ENCODE measurements at places on chromosomes 5 and 9. TPM values are rescaled to one million over a fixed set of nuclear protein-coding genes. Genes with fewer than 3 reads are reported as not detected.

The CERCAM gene
- total RNA-seq: 15.5 TPM

The CARTPT gene
- not detected for total RNA-seq

The TMEM215 gene
- 0.10 TPM for total RNA-seq

The SYNPO gene
- 0.63 TPM for total RNA-seq

The DMRT3 gene
- total RNA-seq: not detected

The PTPRD gene
- 21.5 TPM for total RNA-seq

The SHISAL2B gene
- total RNA-seq: 15.4 TPM

The FAM151B gene
- not detected for total RNA-seq

The EIF4E1B gene
- 0.33 TPM for total RNA-seq

The SPATA31C1 gene
- 0.03 TPM for total RNA-seq

The NXNL2 gene
- 4.1 TPM for total RNA-seq

The FAT2 gene
- total RNA-seq: under 0.01 TPM

The ENTPD8 gene
- 0.76 TPM for total RNA-seq

The RGS7BP gene
- total RNA-seq: 0.70 TPM

The ADAMTS2 gene
- 1.7 TPM for total RNA-seq

The CDK9 gene
- total RNA-seq: 51.5 TPM

The PLCXD3 gene
- 0.38 TPM for total RNA-seq

The BAAT gene
- total RNA-seq: not detected

The ANKRD34B gene
- 0.03 TPM for total RNA-seq

The IL9 gene
- not detected for total RNA-seq

The PCDHGA12 gene
- total RNA-seq: 0.10 TPM

The CD180 gene
- total RNA-seq: not detected

The ALDOB gene
- total RNA-seq: not detected
